ENCODE measurements at places on chromosomes 11 and 22.

- no peak for DNase-seq
Observed at GRCh38 chr22:37887584-37888378, 18.3 kb upstream of the MICALL1 start.

- DNase-seq = no peak
Observed at GRCh38 chr11:62419314-62419929, 589 bp downstream of the SCGB1A1 start.

DNA sequence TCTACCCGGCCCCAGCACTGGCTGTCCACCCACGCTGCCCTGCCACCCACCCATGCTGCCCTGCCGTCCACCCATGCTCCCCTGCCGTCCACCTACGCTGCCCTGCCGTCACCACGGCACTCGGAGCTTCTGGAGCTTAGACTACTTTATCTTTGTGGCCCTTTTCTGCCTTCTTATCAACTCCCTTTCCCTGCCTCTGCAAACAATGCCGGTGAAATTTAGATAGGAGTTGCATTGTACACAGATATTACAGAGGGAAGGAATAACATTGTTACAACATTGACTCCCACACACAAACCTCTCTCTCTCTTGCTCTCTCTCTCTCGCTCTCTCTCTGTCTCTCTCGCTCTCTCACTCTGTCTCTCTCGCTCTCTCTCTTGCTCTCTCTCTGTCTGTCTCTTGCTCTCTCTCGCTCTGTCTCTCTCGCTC, 33.7 kb upstream of the BRSK2 start:
- DNase-seq = no peak

DNA sequence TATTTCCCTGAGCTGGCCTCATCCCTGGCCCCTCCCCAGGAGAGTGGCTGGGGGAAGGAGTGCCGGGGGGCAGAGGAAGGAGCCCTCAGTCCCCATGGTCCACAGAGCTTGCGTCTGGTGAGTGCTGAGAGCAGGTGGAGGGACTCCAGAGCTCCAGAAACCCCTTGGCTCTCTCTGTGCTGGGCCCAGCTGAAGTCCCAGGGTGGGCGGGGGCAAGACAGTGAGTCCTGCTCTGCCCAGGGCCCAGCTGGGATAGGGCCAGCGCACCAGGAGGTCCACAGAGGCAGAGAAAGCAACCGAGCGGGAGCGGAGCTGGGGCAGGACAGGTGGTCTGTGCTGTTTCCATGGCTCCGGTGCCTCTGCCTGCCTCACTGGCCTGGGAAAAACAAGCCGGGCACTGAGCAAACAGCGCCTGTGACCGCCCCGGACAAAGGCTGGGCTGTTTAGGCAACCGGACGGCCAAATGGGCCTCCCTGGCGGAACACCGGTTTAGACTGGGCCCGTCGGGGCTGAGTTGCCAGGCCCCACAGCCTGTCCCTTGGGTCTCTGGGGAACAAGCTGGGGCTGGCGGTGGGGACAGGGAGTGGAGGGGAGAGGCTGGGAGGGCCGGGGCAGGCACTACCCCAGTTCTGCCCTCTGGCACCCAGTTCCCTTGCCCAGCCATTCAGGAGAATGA, 34.1 kb upstream of the WNT7B start:
- no peak for DNase-seq

- DNase-seq = no peak
Observed at GRCh38 chr11:111819829-111820237, 51.5 kb downstream of the ALG9 start.

DNA sequence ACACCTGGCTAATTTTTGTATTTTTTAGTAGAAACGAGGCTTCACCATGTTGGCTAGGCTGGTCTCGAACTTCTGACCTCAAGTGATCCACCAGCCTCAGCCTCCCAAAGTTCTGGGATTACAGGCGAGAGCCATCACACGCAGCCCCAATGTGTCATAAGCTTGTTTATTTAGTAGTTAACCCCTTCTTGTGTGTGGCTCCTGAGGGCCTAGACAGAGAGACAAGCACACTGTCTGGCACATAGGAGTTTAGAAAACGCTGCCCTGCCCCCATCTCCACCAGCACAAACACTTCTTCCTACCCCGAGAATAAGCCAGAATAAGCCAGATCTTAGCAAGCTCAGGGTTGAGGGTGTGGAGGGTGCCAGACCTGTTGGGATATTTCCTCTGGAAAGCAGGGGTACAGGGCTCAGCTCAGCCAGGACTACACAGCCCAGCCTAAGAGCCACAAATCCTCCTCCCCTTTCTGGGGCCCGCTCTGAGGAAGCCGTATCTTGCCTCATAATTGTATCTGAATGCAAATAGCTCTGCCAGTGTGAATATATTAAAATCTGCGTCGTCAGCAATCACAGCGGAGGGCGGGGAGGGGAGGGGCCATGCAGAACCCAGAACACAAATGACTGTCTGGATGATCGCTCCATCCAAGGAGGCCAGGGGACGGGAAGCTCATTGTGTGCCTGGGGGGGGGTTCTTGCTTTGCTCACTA, 247.3 kb downstream of the MN1 start:
- no peak for DNase-seq

GRCh38 chr11:60125956-60126585, 37.6 kb downstream of the MS4A2 start:
- no peak for DNase-seq

DNA sequence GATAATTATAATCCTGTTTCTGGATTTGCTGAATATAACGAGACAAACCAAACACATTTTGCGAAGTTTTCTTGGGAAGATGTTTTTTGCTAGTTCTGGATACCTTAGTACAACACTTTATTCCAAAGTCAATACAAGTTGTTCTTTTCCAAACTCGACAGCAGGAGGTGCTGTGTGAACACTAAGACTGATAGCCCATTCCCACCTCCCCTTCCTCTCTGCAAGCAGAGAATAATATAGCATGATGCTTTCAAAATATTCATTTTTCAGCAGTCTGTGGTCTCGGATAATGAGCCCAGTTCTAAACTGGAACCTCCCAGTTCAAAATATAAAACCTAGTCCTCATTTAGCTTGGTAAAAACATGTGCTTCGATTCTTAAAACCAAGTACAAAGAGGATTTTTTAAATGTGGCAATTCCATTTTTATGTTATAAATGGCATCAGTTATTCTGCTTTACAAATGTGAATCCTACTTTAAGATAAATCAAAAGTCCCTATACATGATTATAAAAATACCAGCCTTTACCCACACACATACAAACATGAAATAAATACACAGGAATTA, 129.1 kb downstream of the DCDC1 start:
- no peak for DNase-seq

- no peak for DNase-seq
Observed at GRCh38 chr11:95149651-95150364, 60.2 kb downstream of the ENDOD1 start.

GRCh38 chr22:38180841-38181452, 683 bp downstream of the PLA2G6 start:
- no peak for DNase-seq
